Neural crest cell (in vitro differentiated cells): ENCODE measurements at places on chromosomes 7 and 10.

- no peak for DNase-seq
- no peak overlapping the region for H3K4me3 ChIP-seq
- H3K27me3 ChIP-seq: no peaks in the 10 kb centered on the region
- H3K27ac ChIP-seq: no peak overlapping the region
- H3K4me1 ChIP-seq: no peaks in the 10 kb centered on the region
Measured at GRCh38 chr7:2659556-2660358, 28.0 kb downstream of the TTYH3 start.

- H3K4me3 ChIP-seq: no peak overlapping the region
- H3K36me3 ChIP-seq: no peaks in the 10 kb centered on the region
- no peak for DNase-seq
- H3K27ac ChIP-seq: no peak overlapping the region
Measured at GRCh38 chr10:129870474-129870757, 93.7 kb downstream of the EBF3 start.

DNA sequence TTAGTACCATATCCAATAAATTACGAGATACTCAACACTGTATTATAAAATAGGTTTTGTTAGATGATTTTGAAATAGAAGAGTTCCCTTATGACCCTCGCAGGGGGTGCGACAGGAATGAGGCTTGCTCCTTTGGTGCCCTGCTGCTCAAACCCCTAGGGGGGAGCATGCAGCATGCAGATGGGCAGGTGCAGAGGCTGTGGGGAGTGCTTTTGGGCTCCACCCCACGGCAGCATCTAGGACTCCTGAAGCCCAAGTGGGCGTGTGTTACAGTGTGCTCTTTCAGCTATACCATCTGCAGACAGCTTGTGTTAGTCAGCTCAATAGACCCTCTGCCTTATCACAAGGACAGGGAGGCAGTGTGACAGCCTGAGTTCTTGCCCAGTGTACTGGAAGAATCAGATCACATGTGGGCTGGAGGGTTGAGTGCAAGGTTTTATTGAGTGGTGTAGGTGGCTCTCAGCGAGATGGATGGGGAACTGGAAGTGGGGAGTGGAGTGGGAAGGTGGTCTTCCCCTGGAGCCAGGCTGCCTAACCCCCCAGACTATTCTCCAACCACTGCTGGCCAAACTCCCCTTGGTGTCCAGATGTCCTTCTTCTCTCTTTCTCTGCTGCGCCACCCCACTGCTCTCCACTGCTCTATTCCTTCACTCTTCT, 3.1 kb upstream of the MRC1 start:
- DNase-seq: no peak
- no peaks in the 10 kb centered on the region for H3K36me3 ChIP-seq
- H3K27ac ChIP-seq: no peak overlapping the region
- H3K4me3 ChIP-seq: no peak overlapping the region
- no peaks in the 10 kb centered on the region for H3K4me1 ChIP-seq

GRCh38 chr7:135645296-135645904, 16.9 kb upstream of the STMP1 start:
- no peak overlapping the region for H3K27ac ChIP-seq
- DNase-seq: no peak
- no peak overlapping the region for H3K4me3 ChIP-seq
- H3K36me3 ChIP-seq: peaks cover 10% of the 10 kb centered on the region
- no peaks in the 10 kb centered on the region for H3K27me3 ChIP-seq
